ENCODE measurements at places on chromosomes 1 and 21. TPM values are rescaled to one million over a fixed set of nuclear protein-coding genes. Genes with fewer than 3 reads are reported as not detected.

GRCh38 chr1:237279629-237280028 is 237.6 kb downstream of the RYR2 start:
- DNase-seq, result no peak

DNA sequence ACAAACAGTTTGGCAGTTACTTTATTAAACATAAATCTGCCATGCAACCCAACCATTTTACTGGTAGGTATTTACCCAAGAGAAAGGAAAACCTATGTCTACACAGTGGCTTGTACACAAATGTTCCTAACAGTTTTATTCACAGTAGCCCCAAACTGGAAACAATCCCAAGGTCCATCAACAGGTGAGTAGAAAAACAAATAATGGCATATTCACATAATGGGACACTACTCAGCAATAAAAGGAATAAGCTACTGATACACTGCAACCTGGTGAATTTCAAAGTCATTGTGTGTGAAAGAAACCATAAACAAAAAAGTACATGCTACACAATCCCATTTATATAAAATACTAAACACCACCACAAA is 12.7 kb downstream of the KYAT3 start:
- no peak for DNase-seq

- no peak for DNase-seq
Observed at GRCh38 chr1:31257213-31257612, 17.5 kb upstream of the NKAIN1 start.

DNA sequence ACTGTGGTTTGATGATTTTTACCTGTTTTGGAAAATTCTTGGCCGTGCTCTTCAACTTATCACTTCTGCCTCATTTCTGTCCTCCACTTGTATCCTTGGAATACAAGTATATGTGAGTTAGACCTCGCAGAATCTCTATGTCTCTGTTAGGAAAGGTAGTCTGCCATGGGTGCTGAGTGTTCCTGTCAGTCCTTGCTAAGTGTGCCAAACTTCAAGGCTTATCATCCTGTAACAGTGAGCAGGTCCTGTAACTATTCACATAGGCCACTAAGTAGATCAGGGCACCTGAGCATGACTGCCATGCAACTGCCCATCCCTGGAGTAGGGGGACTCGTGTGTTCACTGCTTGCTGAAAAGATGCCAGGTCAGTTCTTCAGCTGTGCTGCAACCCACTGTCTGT is 24.2 kb upstream of the BMP8B start:
- DNase-seq, result no peak

DNA sequence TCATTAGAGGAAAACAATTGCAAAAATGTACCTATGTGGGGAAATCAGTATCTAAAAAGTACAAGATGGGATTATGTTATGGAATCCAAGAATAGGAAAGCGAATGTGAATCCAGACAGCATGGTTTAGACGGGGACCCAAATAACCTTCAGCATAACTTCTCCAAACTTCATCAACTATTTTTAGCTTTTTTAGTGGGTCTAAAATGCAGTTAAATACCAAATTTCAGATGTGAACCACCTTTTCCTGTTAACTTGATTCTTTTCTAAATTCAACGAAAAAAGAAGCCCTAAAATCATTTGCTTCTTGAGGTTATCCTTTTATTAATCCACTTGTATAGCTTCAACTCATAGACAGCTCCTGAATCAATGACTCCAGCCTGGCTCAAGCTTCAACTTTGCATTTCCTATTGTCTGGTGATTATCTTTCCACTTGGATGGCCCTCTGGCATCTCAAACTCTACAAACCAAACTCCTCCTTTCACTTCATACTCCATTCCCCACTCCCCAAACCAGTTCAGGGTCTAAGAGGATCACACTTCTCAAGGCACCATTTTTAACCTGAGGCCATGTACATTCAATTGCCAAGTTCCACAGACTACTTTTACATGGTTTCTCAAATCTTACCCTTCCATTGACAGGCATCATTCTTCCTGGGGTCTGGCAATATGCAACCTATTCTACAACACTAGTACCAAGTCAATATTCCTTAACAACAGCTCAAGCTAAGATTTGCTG is 7.4 kb downstream of the ERRFI1 start:
- DNase-seq, result no peak

The LRRC53 gene
- not detected for total RNA-seq

Measured in endothelial cell of umbilical vein (primary cell).